CD4-positive, alpha-beta T cell (primary cell): ENCODE measurements at places on chromosomes 4 and X. TPM values are rescaled to one million over a fixed set of nuclear protein-coding genes. Genes with fewer than 3 reads are reported as not detected.

GRCh38 chrX:110743679-110744340 is 51.8 kb downstream of the CHRDL1 start:
- peak; percentile 0 for DNase-seq

DNA sequence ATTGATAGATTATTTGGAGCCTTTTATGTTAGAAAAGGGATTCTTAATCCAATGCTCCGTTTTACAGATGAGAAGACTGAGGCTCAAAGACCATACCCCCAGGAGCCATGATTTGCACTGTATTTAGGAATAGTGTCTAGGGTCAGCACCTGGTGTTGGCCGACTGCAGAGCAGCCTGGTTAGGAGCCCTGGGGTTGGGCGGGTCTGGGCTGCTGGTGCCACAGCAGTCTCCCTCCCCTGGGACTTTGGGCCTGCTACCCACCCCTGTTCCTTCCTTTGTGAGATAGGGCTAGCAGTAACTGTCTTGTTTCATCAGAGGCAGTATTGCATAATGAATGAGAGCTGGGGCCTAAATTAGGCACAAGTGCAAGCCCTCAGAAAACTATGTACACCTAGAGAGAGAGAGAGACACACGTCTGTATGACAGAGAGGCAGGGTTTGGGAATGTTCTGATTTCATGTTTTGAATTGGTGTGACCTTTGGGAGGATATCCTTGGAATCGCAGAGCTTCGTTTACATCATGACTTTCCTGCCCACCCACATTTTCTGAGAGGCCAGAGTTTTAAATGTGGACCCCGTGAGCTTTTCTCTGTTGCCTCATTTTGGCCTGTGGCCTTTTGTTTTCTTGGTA is 111.7 kb downstream of the PTTG2 start:
- DNase-seq = no peak

DNA sequence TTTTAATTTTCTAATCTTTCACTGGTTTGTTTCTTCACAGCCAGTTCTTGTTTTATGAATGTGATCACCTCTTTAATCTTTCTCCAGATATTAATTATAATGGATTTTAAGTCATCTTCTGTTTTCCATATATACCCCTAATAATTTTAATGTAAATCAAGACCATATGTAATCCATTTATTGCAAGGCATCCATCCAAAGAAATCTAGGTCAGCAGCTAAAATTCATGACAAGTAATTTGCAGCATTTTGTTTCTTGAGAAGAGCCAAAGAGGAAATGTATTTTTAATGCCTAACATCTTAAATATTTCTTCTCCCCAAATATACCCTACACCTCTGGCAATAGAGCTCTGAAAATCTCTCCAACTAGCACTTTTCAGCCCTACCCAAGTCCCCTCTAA is 81.1 kb downstream of the SUPT20HL2 start:
- no peak for DNase-seq

DNA sequence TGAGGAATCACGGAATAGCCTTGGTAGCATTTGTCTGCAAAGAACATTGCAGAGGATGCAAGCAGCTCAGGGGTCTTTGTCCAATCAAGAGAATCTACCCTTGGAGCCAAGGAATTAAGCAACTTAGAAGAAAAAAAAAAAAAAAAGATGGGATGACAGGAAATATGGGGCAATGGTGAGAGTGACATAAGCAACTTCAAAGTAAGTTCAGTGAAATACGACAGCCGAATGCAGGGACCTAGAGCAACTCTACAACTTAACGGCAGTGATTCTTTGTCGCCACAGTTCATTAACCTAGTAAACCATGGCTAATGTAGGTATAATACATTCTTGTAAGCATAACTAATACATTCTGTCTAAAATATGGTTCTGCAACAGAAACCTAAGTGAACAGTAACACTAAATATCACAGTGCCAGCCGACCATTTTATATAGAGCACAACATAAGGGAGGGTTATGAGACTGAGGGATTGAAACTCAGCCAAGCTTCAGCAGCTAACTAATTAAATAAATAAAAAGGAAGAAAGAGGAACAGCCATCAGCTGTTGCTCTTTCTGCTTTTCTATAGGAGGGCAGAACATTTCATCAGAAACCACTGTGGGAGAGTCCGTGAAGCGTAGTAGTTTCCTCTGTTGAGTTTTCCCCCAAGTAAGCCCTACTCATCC is 74.7 kb downstream of the PPARGC1A start:
- no peak for DNase-seq

DNA sequence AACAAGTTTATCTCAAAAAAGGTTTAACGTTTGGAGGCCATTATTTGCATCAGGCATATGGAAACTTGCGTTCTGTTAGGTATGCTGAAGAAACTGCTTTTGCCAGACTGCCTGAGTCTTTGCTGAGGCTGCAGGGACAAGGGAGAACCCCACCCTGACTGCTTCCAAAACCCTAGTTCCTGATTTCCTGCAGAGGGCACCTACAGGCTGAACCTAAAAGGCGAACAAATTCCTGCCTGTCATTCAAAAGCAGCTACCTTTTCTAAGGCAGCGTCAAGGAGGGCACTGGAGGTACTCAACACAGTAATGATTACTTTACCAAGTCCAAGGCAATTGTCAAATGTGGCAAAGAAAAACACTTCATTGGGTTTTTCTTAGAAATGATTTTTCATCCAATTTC is 578 bp upstream of the CORIN start:
- no peak for DNase-seq

DNA sequence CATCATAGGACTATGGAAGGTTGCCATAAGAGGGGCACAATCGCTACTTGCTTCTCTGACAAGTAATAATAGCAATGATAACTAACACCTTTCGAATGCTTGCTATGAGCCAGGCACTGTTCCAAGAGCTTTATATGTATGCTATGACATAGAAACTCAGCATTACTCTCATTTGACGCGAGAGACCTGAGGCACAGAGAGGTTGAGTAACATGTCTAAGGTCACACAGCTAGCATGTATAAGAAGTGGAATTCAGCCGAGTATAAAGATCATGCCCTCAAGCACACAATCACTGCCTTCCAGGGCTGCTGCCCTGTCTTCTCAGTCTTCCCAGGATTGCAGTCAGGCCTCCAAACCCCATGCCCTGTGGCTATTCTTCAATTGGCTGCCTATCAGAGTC is 19.5 kb downstream of the PJA1 start:
- no peak for DNase-seq

DNA sequence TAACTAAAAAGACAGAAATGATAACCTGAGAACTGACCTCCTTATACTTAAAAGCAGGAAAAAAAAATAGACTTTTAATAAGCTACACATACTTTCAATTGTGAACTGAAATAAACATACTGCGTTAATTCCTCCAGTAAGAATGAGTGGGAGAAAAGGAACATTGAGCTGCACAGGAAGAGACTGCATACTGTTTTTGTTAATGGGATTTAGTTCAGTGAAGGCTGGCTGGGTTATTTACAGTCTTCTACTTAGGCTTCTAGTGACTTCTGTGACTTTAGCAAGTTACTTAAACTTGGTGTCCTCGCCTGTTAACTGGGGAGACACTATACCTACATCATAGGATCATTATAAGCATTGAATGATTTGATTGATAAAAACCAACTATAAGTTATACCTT is 213.3 kb downstream of the EPHA5 start:
- no peak for DNase-seq

DNA sequence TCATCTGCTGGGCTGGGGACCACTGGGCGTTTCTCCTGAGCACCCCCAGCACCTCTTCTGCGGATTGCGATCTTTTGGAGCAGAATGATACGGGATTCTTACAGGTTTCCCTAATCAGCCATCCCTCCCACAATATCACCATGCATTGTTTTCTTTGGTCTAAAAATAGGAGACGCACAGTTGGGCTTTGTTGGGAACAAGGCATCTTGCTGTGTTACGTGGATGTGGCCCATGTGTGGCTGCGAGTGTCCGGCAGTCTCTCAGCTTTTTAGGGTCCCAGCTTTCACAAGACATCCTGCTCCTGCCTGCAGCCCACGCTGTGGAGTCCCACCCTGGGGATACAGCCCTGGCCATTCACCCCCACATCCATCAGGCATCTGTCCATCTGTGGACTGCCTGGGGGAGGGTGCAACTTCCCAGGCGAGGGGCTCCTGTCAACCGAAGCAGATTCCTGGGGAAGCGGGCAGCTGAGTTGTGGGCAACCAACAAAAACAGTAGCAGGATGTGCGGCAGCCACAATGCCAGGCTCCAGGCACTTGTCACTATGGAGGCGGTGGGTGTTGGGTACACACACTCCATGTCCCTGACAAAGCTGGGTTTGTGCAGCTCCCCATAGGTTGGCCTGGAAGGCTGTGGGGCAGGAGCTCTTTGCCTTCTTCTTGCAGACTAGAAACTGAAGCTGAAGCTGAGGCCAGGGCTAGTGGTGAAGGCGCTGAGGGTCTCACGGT is 185.5 kb upstream of the PSAPL1 start:
- no peak for DNase-seq

- no peak for DNase-seq
Observed at GRCh38 chr4:95084584-95084983, 326.8 kb downstream of the BMPR1B start.

- DNase-seq = no peak
Observed at GRCh38 chr4:472881-473569, 25.9 kb downstream of the ZNF721 start.

DNA sequence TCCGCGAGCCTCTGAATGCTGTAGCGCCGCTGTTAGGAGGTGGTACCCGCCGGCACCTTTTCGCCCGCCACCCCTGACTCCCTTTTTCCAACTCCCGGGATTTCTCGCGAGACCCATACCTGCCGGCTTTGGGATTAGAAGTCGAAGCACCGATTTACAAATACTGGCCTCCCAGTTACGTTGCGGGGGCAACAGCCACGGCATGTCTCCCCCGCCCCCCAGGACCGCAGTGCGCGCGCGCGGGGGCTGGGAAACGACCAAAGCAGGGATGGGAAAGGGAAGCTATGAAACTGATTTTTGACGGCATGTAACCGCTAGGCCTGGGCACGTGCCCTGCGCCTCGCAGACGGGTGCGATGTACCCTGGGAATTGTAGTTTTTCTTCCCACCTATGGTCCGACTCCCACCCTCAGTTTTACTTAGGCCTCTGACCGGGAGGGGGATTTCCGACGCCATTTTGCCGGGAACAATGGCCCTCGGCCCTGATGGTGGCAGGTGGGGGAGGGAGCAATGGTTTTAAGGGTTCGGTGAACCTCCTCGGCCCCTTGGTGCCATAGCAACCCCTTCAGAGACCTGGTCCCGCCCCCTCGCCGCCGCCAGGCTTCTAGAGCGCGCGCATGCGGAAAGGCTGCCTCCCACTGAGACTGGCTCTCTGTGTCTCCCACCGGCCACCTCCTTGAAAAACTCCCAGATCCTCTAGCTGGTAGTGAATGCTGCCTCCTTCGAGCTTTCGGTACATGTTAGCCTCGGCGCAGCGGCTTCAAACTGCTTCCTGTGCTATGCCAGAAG is 772 bp upstream of the WNK3 start:
- DNase-seq = peak; percentile 15

DNA sequence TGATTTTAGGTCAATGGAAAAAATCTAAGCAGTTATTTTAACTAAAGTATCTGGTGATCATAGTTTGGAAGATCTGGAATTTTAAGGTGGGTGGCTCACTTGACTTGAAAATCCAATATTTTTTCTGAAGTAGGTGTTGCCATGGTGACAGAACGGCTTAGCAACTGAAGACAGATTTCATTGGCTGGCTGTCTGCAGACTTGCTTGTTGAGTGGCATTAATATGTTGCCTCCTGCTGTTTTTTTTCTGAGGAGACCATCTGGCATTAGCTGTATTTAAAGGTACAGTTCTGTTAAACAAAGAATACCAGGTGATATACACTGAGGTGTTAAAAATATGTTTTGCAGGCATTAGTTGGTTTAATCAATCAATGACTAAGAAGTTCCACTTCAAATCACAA is 19.8 kb downstream of the CPE start:
- no peak for DNase-seq

- DNase-seq = no peak
Observed at GRCh38 chr4:107838861-107839565, 14.3 kb downstream of the SGMS2 start.

DNA sequence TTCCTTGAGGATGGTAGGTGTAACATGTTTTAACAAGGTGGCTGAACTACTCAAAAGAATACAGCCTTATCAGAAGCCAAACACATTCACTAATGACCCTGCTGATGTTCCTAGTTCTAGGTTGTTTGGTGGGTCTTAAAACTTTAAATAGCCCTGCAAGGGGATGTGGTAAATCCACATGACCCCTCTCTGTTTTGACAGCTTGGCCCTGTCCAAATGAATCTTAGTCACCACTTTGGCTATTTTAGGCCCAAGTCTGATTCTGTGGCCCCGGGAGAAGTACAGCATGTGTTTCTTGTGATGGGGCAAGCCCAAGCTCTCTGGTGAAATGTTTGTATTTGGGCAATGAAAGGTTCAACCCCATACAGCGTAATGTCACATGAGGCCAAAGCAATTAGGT is 54.5 kb upstream of the GPR34 start:
- no peak for DNase-seq

DNA sequence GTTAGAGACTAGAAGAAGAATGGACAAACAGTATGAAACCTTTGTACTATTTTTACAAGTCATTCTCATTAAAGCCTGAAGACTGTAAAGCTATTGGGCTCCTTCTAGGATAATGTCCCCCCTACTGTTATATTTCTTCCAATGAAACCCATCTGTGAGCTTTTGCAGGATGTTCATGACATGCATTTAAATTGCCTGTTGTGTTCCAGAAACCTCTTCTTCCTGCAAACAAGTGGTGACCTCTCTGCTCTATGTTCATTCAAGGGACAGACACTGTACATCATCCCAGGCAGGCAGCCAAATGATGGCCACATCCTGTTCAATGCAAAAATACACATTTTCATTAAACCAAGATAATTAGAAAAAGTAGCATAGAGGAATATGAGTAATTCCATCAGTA is 128.0 kb downstream of the C4orf33 start:
- DNase-seq = no peak

DNA sequence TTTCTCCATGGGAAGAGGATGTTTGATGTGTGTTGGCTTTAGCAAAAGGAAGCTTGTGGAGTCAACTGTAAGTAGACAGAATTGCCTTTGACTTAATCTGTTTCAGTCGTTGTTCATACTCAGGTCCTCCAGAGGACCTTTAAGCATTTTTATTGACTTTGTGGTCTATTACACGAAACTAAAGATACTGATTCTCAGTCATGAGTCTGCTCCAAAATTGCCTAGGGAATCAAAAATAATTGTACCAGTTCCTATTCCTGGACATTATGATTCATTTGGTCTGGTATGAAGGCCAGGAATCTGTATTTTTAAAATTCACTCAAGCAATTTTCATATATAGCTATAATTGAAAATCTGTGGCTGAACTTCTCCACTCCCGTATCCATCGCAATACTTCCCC is 38.6 kb downstream of the AR start:
- DNase-seq = no peak

GRCh38 chr4:81648576-81649275 is 177.0 kb upstream of the RASGEF1B start:
- DNase-seq = peak; percentile 57

- DNase-seq = no peak
Observed at GRCh38 chr4:2363951-2364653, 54.3 kb downstream of the ZFYVE28 start.

Gene SYNPO2
- total RNA-seq = 0.22 TPM

Gene UGT8
- not detected for total RNA-seq

Gene PROM1
- not detected for total RNA-seq

Gene SLIT2
- total RNA-seq = not detected

Gene CCKAR
- not detected for total RNA-seq

Gene FGF16
- not detected for total RNA-seq
